ENCODE measurements at places on chromosomes 6 and 20.

- no peak for DNase-seq
These were observed 268.8 kb upstream of the PRDM1 start for GRCh38 chr6:105817370-105817769.

GRCh38 chr20:44475694-44476560 lies at the start of gene TTPAL:
Gene TTPAL (plus strand): TSS chr20:44475874. CDS start chr20:44480000, 4,126 bp downstream.
- DNase-seq = peak; percentile 92

DNA sequence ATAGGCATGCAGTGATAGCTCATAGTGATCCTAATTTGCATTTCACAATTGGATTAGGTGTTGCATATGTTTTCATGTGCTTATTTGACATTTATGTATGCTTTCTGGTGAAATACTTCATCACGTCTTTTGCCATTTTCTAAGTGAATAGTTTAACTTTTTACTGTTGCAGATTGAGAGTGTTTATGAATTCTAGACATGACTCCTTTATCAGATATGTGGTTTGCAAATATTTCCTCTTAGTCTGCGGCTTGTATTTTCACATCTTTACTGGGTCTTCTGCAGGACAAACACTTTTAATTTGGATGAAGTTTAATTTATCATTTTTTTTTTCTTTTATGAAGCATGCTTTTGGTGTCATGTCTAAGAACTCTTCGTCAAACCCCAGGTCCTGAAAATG lies 39.2 kb downstream of the CCN2 start:
- no peak for DNase-seq

DNA sequence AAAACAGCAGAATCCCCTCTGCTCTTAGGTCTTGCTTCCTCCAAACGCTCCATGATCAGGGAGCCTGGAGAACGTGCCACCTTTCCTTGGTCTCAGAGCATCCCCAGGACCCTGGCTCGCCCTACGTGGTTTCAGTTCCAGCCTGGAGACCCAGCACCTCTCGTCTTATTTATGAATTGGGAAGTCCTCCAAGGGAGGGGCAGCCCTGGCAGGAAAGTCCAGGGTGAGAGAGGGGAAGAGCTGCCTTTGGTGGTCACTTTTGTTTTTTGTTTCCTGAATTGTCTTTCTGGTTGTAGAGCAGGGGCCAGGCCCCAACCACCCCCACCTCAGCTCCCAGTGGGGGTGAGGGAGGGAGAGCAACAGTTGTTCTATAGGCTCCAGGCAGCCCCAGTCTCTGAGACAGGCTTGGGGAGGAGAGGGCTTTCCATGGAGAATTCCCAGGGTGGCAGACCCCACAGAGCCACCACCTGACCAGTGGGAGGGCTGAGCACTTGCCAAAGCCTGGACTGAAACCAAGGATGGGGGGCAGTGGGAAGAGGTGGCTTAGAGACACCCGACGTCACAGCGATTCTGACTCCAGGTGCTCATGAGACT lies 88.8 kb downstream of the PRND start:
- DNase-seq = no peak

- no peak for DNase-seq
These were observed 3.9 kb downstream of the STXBP5 start for GRCh38 chr6:147207837-147208754.

GRCh38 chr20:4787820-4788219 lies 66.1 kb downstream of the PRND start:
- DNase-seq = no peak

DNA sequence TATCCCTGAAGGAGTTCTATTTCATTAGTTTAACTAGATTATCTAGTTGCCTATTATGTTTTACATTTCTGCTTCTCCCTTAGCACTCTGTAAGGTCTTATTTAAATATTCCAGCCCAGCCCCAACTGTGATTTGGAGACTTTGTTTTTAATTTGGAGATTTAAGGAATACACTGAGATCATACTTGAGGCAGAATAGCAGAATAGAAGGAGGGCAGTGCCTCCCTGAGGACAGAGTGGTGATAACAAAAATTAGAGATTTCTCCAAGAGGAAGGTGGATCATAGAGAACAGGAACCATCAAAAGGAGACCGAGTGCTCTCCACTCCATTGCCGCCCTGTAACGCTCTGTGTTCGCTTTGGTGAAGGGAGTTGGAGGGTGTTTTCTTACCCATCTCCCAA lies 14.8 kb upstream of the CD164 start:
- no peak for DNase-seq

- no peak for DNase-seq
These were observed 619.0 kb downstream of the DOK5 start for GRCh38 chr20:55094353-55094861.

GRCh38 chr6:90444160-90444714 lies 142.6 kb downstream of the MAP3K7 start:
- no peak for DNase-seq

DNA sequence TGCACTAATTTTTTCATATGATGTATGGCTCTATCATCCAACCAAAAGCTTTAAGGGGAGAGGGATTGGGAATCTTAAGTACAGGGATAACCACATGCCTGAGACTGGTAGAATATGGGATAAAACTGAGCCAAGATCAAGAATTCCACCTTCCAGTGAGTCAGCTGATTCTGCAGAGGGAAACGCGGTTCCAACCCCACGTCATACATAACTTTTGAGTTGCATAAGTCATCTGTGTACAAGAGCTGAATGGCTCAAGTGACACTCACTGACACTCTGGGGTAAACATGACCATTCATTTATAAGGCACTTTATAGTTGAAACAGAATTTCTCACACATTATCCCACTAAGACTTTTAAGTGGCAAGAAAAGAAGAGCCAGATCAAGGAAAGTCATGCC lies 16.4 kb downstream of the TRIM27 start:
- DNase-seq = no peak

GRCh38 chr20:53625311-53626129 lies 31.9 kb upstream of the ZNF217 start:
- DNase-seq = no peak

DNA sequence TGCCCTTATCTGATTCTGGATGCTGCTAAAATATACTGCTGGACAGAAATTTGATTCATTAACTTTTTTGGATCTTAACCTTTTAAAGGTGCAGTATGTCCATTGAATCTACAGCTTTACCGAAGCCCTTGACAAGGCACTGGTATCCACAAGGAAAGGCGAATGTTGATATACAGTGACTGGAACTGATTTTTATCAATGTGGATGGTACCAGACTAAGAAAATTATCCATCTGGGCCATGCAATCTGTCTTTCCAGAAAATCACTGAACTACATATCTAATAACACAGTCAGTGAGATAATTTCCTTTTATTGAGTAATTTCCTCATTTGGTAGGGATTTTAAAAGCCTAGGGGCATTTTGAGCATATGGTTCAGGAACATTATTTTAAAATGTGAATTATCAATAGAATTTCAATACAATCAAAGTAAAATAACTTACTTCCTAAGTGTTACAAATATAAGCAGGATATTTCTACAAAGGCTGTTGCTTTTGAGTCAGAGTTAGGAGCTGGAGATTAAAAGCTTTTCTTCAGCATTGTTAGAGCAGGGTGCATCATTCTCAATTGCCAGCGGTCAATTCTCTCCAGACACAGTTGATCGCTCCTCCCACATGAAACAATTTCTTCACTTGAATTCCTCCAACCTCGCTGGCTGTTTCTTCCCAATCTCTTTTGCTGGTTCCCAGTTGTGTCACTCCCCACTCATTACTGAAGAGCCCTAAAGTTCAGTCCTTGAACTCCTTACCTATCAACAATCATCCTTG lies 585.3 kb upstream of the FLRT3 start:
- no peak for DNase-seq

- DNase-seq = no peak
These were observed 164.9 kb upstream of the HEY2 start for GRCh38 chr6:125584468-125584939.

Data from activated CD4-positive, alpha-beta T cell treated with anti-CD3 and anti-CD28 coated beads, Interleukin-2, amount 50 U/mL, for 16 hours (primary cell).